ENCODE measurements at places on chromosomes 11 and 22.

DNA sequence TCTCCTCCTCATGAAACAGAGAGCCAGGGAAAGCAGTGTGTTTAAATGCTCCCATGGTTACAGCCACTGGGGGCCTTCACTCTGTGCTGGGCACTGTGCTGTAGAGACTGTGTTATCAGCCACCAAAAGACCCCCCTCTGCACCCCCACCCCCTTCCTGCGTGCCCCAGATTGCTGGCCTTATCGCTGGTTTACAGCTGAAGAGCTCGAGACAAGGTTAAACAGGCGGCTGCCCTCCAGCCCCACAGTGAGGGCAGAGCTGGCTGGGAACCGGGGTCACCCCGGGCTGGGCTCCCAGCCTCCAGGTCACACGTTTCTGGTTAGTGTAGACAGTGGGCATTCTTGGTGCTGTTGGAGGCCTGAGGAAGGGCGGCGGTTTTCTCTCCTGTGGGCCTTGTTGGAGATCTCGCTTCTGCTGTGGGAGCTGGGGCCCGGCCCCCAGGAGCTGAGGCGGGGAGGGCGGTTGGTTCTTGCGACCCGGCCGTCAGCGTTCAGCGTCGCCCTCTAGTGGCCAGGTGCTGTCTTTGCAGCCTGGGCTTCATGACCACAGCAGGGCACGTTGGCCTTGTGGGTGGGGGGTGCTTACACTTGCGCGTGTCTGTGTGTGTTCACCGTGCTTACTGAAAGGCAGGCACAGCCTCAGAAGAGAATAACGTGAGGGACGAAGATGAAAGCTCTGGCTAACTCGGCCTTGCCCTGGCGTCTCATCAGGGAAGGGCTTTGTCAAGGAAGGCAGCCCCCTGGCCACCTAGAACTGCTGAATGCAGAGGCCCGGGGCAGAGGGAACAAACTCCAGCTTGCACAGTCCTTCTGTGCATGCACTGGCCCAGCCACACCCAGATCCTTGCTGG, 40.8 kb downstream of the TBC1D22A start:
- peak; percentile 40 for DNase-seq

DNA sequence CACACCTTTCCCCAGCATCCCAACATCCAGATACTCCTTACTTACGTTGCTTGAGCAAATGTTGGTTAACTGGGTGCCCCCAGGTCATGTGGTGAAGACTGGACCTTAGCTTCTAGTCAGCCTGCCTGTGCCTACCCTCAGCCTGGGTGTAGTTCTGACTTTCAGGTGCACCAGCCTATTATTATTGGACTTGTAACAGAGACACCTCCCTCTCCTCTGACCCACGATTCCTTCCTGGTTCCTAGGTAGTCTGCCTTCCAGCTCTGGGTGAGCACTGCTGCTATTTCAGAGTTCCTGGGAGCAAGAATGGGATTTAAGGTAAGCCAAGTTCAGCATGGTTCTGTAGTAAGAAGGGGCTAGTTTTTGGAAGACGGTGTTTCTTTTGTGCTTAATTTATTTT, 138.2 kb downstream of the DSCAML1 start:
- DNase-seq: no peak

GRCh38 chr11:119377961-119378667, 3.4 kb downstream of the USP2 start:
- no peak for DNase-seq

- DNase-seq: no peak
Observed at GRCh38 chr11:111417766-111418435, 38.8 kb upstream of the POU2AF1 start.

DNA sequence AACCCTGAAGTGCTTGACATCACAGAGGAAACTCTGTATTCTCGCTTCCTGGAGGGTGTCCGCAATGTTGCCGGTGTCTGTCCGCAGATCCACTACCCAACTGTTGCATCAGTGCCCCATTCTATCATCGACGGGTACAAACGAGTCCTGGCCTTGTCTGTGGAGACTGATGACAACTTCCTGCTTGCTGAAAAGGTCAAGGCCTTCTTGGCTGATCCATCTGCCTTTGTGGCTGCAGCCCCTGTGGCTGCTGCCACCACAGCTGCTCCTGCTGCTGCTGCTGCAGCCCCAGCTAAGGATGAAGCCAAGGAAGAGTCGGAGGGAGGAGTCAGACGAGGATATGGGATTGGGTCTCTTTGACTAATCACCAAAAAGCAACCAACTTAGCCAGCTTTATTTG, 42.9 kb upstream of the DAGLA start:
- DNase-seq: no peak

DNA sequence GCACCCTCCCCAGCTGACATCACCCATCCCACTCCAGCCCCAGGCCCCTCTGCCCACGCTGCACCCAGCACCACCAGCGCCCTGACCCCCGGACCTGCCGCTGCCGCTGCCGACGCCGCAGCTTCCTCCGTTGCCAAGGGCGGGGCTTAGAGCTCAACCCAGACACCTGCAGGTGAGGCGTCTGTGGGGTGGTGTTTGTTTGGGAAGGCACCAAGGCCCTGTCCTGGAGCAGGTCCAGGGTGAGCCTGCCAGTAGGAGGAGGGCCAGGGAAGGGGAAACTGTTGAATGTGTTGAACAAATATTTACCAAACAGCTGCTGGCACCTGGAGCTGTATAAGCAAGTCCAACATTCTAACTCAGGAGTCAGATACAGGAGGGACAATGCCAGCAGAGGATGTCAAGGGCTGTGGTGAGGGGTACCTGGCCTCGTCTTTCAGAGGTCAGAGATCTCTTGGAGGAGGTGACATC, 3.1 kb downstream of the VEGFB start:
- no peak for DNase-seq

DNA sequence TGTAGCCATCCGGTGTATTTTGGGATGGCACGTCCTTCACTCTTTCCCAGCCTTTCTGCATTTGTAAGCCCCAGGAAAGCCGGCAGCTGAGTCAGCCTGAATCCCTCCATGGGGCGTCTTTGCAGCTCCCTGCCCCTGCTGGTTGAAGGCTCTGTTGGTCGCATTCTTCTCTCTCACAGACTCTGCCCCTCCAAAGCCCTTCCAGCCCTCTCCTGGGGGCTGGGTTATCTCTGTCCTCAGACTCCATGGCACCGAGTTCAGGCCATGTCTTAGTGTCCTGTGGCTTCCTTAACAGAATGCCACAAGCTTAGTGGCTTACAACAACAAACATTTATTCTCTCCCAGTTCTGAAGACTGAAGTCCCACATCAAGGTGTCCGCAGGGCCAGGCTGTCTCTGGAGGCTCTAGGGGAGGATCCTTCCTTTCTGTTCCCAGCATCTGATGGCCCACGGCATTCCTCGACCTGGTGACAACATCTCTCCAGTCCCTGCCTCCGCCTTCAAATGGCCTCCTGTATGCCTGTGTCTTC, 62.2 kb downstream of the BCR start:
- no peak for DNase-seq

GRCh38 chr11:69299572-69299971, 5.6 kb downstream of the MYEOV start:
- DNase-seq: no peak

Data from stimulated activated CD4-positive, alpha-beta T cell treated with anti-CD3 and anti-CD28 coated beads, TNF-alpha, amount 100 ng/mL, for 48 hours (primary cell).